ENCODE measurements at places on chromosomes 11 and 22.

GRCh38 chr11:119486016-119486415, 63.0 kb upstream of the THY1 start:
- no peak for DNase-seq

DNA sequence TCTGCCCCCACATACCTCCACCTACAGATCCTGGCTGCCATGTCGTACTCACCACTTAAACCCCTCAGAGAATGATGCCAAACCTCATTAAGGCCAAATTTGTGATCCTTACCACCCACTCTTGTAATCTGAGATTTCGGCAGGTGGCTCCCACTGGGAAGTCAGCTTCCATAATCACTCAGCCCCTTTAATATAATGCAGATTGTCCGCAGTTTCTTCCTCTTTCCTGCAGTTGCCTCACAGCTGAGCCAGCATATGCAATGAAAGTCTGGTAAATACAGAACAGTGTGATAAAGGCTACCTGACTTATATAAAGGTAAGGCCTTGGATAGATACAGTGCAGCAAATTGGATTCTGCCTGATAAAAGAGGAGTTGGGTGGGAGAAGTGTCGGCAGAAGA, 515.2 kb upstream of the TENM4 start:
- no peak for DNase-seq

GRCh38 chr22:46230262-46230901, 19.7 kb downstream of the CDPF1 start:
- DNase-seq = no peak

DNA sequence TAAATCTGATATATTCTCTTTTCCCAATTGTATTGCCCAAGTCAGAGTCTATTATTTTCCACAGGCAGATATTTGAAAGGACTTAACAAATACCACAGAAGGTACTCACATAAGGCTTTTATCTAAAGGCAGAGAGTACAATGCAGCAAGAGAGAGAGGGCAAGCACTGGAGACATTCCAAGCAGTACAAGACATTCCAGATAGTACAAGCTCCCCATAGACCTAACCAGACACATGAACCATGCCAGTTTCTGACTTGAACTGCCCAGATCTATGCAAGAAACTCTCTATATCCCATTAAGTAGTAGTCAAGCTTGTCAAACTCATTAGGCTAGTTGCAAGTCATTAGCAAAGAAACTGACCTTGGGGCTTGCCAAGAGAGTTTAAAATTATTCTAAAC, 11.2 kb upstream of the MS4A6E start:
- no peak for DNase-seq

DNA sequence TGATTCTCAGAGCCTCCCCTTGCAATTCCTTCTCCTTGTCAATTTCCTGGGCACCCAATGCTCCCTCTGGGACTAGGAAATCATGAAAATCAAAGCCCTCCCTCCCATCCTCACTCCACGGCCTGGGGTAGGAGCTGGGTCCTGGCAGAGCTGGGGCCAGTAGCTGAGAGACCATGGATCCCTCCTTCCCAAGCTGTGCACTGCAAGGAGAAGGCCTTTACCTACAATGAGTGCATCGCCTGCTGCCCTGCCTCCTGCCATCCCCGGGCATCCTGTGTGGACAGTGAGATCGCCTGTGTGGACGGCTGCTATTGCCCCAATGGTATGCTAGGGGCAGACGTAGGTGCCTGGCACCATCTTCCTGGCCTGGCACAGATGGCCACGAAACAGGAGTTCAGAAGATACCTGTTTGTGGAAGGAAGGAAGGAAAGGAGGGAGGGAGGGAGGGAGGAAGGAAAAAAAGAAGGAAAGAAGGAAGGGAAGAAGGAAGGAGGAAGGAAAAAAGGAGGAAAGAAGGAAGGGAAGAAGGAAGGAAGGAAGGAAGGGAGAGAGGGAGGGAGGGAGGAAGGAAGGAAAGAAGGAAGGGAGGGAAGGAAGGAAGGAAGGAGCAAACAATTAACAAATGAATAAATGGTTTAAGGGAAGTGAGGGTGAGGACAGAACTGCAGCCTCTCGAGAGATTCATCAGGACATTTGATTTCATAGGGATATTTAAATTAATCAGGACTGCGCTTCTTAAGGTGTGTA, 12.5 kb downstream of the OTOG start:
- DNase-seq = no peak

- no peak for DNase-seq
Observed at GRCh38 chr11:78022397-78023396, at the start of gene KCTD14. KCTD14 (minus strand) TSS chr11:78023276; CDS start chr11:78023249, 27 bp downstream.

GRCh38 chr11:22431106-22431505, 92.9 kb downstream of the SLC17A6 start:
- DNase-seq = no peak

DNA sequence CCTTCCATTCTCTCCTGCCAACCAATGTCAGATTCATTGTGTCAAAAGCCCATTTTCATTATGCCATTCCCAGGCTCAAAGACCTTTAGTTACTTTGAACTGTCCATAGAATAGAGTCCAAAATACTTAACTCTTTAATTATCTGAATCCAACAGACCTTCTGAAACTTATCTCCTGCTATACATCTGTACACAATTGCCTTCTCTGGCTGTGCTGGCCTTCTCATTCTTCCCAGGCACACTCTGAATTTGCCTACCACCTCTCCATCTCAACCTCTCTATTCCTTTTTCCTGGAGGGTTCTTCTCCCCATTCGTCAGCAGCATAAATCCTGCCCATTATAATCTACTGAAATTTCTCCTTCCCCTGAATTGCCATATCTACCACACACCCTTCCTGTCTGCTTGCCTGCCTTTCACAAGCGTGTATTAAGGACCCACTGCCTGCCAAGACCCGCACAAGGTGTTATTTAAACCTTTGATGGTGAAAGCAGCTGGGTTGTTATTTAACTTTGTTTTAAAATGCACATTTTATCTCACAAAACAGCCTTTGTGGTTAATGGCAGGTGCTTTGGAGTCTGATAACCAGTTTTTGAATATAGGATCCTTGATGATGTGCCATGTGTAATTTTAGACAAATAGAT, 125.9 kb downstream of the CCDC81 start:
- no peak for DNase-seq

DNA sequence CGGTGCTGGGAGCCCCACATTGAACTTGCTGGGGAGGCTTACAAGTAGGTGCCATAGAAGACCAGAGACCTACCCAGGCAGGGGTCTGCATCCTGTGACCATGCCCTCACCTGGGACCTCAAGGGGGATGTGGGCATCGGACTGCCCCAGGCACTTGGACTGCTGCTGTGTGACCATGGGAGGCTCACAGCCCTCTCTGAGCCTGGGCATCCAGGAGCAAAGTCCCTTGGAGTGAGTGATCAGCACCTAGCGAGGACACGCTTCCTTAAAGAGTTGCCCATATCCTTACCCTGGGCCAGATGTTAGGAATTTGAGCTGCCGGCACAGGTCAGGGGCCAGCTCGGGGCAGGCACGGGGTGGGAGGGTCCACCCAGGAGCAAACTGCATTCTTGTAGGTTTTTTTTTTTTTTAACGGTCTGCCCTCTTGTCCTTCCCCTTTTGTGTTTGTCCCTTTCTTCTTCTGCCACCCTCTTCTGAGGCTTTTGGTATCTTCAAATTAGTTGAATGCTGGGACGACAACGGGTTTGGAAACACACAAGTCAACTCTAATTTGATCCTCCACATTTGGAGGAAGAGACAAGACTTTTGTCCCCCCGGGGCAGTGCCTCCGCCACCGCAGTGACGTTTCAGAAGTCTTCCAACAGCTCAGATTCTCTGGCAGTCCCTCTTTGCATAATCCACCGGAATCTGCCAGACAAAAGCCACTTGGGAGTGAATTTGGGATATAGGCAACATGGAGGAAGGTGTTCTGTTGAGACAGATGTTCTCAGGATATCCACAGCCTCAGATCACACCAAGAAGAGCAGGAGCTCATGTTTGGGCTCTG, 46.1 kb upstream of the LINC01488 start:
- no peak for DNase-seq

GRCh38 chr22:21766691-21767462, 31.3 kb upstream of the YPEL1 start:
- DNase-seq = no peak

DNA sequence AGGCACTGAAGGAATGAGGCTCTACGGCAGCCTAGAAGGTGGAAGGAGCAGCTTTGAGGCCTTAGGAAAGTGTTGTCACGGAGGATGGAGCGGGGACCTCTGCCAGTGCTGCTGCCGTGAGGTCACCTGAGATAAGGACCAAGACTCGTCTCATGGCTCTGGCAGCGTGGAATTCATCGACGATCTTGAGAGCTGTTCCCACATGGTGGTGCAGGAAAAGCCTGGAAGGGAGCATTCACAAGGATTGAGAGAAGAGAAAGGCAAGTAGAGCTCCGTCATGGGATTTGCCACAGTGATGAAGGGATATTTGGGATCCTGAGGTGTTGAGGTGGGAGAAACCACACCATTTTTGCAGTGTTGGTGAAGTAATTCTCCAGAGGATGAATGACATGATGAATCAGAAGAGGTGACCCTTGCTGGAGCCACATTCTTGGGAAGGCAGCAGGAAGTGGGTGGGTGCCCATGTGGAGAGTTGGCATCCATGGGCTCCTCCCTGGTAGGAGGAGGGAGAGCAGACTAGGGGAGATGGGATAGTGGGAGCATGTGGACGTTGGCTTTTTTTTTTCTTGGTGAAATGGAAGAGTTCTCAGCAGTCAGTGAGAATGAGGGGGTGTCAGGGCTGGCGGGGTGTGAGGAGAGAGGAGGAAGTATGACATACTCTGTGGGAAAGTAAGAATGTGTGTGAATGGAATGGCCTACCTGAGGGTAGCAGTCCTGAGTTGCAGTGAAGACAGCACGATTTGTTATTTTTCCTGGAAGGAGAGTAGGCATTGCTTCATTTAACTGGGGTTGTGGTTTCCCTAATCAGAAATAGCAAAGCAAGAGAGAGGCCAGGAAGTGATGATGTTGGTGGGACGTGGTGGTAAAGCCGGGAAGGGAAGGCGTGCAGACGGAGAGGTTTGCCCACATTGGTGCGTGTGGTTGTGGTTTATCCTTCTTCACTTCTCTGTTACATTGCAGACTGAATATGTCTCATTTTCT, 11.1 kb downstream of the PPP6R3 start:
- DNase-seq = no peak

GRCh38 chr11:27409742-27410141, 46.7 kb upstream of the CCDC34 start:
- DNase-seq = no peak

DNA sequence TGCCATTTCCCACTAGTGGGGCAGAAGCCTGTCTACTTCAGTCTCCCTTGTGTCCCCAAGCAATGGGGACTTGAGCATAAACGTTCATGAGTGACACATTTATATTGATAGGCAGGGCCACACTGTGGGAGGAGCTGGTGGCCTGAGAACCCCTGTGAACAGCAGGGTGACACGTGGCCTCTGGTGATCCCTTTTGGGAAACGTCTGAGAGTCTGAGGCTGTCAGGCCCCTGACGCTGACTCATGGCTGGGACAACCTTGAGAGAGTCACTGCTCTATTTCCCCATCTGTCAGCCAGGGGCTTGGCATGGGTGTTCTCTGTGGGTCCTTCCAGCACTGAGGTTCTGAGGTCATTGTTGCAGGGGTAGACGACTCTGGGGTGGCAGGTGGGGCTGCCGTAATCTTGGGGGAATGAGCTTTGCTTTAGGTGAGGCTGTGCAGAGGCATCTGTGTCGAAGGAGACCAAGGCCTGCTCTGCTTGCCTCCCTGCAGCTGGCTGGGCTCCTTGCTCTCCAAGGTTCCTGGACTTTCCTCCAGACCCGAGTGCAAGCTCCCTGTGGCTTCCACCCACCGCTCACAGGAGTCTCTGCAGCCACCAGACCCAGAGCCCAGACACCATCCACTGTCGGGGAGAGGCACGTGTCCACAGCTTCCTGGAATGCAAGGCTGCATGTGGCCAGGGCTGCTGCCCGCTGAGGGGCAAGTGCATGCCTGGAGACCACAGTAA, 54.7 kb downstream of the SMIM38 start:
- DNase-seq = peak; percentile 17

GRCh38 chr11:2954263-2954662, 25.0 kb upstream of the PHLDA2 start:
- DNase-seq = no peak

- no peak for DNase-seq
Observed at GRCh38 chr11:34493468-34493867, 20.1 kb downstream of the ELF5 start.

GRCh38 chr11:1916986-1917522, 2.4 kb upstream of the TNNT3 start:
- no peak for DNase-seq

DNA sequence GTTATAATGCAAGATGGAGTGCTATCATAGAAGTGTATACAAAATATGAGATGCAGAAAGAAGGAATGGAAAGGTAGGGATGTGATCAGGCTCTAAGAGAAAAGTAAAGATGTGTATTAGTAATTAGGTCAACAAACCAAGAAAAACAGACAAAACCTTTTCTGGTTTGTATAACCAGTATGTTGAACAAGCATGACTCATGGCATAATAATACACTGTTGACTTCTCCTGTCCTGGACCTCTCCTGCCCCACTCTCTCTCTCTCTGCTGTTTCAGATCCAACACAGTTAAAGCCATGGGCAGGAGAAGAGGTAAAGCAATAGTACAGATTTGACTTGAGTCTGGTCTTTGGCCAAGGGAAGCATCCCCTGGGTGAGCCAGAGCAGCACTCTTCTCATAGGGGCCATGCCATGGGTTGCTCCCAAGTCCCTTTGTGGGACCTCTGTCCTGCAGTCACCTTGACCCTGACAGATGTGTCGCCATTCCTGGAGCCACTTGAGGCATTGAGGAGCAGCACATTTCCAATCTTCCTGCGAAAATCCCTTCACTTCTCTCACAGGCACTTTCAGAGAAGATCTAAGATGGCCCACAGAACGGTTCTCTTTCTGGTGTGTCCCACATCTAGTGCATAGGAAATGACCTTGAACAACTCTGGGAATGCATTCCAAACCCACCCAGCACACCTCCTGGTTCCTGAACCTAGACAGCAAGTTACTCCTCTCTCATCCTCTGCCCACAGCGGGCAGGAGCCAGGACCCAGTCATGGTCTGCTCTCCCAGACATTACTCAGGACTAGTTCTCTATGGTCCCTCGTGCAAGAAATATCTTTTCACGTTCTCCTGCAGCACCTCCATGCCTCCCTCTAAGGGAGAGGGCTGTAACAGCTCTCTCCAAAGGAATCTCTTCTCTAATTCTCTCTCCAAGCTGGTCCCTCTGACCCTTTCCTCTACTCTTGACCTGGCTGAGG, 58.2 kb upstream of the PRSS23 start:
- DNase-seq = no peak

All from activated naive CD4-positive, alpha-beta T cell treated with anti-CD3 and anti-CD28 coated beads, Interleukin-2, amount 50 U/mL, for 16 hours (primary cell).